ENCODE measurements at places on chromosomes 5 and 9.

DNA sequence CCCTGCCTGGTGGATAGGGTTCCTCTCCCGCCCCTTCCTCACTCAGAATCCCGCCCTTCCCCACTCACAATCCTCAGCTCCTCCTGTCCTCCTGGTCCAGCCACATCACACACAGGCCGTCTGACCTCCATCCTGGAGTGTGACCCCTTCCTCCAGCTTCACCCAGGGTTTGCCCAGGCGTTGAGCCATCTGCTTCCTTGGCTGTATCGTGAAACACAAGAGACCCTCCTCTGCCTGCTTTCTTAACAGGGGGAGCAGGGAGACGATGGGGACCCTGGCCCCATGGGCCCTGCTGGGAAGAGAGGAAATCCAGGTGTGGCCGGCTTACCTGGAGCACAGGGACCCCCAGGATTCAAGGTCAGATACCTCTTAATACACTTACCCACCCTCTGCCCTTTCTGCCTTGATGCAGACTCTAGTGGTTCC is 32.3 kb upstream of the ORM1 start:
- no peak for DNase-seq

DNA sequence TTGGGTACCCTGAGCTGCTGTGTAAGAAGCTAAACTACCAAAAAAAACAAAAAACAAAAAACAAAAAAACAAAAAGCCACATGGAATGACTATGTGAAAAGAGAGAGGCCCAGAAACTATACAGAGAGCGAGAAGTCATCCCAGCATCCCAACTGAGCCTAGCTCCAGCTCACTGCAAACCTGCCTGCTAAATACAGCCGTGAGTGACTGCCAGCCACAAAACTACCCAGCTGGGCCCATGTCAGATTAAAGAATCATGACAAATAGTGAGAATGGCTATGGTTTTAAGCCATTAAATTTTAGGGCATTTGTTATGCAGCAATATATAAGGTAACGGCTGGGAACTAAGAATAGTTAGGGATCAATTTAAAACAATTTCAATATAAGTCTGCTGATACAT is 335.1 kb upstream of the PDE4D start:
- no peak for DNase-seq

DNA sequence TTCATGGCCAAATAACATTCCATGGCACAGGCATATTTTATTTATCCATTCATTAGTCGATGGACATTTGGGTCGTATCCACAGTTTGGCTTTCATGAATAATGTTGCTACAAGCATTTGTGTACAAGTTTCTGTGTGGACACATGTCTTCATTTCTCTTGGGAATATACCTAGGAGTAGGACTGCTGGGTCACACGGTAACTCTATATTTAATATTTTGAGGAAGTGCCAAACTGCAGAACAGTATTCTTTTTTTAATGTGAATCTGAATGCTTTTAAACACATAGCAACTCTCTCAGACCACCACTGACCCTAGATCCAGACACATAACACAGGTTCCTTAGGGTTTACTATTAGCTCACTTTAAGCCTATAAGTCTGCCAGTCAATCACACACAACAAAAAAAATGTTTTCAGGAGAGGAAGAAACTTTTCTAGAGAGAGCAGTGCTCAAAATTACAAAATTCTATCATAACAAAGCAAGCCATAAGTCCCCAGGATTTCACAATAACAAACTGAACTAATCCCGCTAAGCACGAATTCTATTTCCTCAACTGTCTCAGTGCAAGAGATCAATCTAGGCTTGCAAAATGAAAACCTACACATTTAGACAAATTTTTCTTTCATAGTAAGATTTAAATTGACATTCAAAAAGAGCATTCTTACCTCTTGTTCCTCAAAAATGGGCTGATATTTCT is 41.8 kb upstream of the GABBR2 start:
- no peak for DNase-seq

GRCh38 chr9:123251324-123251723 is 17.1 kb downstream of the STRBP start:
- no peak for DNase-seq

GRCh38 chr5:40682154-40683017 is 2.7 kb downstream of the PTGER4 start:
- DNase-seq, result peak; percentile 41

GRCh38 chr9:99579964-99580363 is 241.7 kb upstream of the NR4A3 start:
- DNase-seq, result no peak

GRCh38 chr9:74497748-74498620 is 849 bp downstream of the RORB start:
- peak; percentile 38 for DNase-seq

DNA sequence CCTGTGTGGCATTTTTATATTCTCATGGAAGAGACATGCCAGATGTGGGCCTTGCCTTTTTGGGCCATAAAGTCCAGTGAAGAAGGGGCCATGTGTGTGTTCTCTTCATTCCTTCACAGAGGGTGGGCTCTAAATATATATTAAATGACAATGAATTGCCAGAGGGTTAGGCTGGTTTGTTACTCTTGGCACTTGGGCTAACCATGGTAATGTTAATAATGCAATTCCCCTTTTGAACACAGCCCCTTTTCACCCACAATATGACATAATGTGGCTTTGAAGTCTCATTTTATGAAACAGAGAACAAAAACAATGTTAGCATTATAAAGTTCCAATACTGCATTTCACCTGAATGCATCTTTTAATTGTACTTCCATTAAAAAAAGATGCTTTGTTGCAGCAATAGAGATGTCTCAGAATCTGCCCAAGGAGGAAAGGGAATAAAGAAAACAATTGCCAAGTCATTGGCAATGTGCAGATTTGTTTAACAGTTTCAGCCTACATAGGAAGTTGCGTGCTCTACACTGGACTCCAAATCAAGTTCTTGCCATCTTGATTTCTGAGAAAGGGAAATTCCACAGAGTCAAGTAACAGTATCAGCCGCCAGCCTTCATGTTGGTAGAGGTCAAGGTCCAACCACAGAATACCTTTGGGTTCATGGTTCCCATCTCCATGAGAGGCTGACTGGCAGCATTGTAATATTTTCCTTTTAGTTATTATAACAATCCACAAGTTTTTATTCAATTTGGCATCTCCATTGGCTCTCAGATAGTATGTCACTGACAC is 141.9 kb downstream of the SLC12A2 start:
- DNase-seq, result no peak

DNA sequence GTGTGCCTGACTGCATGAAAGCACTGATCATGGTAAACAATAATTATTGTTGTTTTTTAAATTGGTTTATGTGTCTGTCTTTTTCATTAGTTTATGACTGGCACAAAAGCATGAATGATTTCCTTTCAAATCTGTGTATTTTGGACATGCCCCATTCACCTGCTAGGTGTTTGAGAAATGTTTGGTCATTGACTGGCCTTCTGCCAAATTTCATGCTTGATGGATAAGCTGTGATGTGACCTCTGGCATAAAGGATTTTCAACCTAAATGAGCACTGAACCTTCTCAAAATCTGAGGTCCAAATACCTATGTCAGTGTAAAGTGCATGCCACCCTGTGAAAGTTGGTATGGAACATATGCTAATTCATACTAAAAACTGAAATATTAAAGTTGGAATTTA is 204.5 kb downstream of the BRINP1 start:
- no peak for DNase-seq

Data from activated CD4-positive, alpha-beta T cell treated with anti-CD3 and anti-CD28 coated beads for 36 hours (primary cell).